ENCODE measurements at places on chromosomes 7 and 10. TPM values are rescaled to one million over a fixed set of nuclear protein-coding genes. Genes with fewer than 3 reads are reported as not detected.

- DNase-seq: no peak
Measured at GRCh38 chr7:469563-469961, 50.1 kb downstream of the PDGFA start.

Gene CYP2C8
- total RNA-seq: 0.27 TPM

- peak; percentile 74 for DNase-seq
Measured at GRCh38 chr10:114703377-114704107, 45.5 kb upstream of the ABLIM1 start.

- DNase-seq: no peak
Measured at GRCh38 chr7:105000927-105001336, 13.1 kb upstream of the KMT2E start.

DNA sequence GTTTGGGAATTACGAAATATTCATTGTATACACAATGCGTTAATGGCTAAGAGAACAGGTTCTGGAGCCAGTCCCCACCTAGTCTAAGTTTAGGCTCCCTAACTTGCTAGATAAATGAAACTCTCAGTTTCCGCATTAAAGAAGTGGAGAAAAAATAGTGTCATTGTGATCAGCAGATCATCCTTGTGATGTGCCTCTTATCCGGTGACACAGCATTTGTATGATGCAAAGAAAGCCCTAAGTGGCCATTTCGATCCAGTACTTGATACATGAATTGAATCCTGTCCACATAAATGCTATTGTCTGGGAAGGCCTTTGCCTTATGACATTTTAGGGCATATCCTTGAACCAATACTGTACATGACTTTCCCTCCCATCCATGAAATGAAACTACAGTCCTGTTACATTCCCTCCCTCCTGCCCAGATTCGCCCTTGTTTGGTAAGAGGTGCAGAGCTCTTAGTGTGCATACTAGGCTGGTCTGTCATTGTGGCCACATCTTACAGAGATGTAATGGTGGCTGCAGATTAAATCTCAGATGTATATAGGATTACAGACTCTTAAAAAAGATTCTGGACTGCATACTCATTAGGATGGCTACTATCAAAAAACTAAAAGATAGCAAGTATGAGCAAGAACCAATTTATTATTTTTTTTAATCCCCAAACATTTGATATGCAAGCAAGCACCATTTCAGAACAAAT is 80.9 kb downstream of the LRRC4 start:
- no peak for DNase-seq

DNA sequence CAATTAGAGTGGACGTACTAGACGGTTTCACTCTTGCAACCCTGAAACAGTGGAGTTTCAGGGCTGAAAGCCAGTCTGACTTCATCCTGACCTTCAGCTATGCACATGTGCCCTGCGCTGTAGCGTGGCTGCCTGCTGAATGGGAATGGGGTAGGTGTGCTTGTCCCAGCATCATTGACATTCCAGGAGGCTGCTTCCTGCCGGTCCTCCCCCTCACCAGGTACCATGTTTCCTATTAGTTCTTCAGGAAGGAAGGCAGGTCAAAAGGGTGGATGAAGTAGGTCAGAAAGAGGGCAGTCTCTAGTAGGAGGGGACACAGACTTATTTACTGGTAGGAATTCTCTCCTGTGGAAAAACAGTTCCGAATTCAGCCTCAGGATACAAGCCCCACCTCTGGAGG is 551.8 kb upstream of the GALNT17 start:
- no peak for DNase-seq

- DNase-seq: no peak
Measured at GRCh38 chr7:80284855-80285254, 150.2 kb downstream of the GNAI1 start.

DNA sequence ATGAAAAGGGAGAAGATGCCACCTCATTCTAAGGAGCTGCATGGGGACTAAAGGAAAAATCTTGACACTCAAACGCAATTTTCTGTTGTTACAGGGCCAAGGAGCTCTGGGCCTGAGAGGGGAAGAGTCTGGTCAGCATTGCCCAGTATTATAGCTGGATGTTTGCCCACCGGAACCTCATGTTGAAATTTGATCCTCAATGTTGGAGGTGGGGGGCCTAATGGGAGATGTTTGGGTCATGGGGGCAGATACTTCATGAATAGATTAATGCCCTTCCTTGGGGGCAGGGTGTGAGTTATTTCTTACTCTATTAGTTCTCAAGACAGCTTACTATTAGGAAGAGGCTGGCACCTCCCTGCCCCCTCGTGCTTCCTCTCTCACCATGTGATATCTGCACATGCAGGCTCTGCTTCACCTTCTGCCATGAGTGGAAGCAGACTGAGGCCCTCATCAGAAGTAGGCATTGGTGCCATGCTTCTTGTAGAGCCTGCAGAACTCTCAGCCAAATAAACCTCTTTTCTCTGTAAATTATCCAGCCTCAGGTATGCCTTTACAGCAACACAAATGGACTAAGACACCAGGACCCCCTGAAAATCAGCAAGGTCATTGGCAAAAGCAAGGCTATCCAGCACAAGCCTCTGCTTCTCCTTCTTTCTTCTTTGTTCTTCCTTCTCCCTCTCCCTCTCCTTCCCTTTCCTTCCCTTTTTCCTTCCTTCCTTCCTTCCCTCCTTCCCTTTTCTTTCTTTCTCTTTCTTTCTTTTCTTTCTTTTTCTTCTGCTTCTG is 15.1 kb downstream of the GCK start:
- no peak for DNase-seq

Gene HHEX
- 68.7 TPM for total RNA-seq

DNA sequence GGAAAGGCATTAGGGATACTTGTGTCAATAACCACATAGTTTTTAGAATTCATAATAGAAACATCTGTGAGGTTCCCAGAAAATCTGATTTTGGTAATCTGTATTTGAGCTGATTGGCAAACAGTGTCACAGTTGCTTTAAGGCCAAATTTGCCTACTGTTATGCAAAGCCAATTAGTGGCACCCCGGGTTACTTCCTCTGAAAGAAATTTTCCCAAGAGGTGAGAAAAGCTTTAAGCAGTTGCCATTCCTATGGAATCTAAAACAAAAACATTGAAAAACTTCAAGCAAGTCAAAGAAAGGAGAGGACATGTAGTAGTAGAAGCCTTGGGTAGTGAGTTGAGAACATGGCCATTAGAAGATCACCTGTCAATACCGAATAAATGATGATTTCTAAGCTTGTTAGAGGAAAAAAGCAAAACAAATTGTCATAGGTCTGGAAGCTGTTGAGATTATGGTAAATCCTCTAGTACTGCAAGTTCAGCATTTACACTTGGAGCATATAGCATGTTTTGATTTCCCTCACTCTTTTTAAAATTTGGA is 176.8 kb downstream of the TWIST1 start:
- no peak for DNase-seq

GRCh38 chr10:99560277-99561126 is 27.8 kb downstream of the NKX2-3 start:
- peak; percentile 33 for DNase-seq

Gene SLC26A3
- total RNA-seq: not detected

GRCh38 chr10:51629934-51630639 is 69.3 kb downstream of the CSTF2T start:
- no peak for DNase-seq

DNA sequence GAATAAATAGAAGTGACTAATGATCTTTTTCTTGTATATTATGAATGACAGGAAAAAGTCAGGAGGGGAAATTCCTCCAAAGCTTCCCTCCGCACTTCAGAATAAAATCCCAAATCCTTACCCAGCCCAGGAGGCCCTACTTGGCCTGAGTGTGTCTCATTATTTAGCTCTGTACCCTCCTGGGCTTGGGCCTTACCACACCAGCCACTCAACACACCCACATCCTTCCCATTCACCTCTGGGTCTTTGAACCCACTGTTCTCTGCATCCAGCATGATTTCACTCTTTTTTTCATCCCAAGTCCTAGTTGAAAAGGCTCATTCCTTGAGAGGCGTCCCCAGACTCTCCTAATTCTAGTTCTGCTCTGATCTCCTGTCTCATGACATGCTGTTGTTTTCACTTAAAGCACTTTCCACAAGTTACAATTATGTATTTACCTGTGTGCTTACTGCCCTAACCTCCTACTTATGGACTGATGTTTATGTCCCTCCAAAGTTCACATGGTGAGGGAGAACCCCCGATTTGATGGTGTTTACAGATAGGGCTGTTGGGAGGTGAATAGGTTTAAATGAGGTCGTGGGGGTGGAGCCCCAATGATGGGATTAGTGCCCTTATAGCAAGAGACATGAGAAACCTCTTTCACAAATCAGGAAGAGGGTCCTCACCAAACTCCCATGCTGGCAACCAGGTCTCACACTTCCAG is 6.4 kb downstream of the NOD1 start:
- no peak for DNase-seq

GRCh38 chr7:140165422-140165821 is 11.4 kb downstream of the KDM7A start:
- DNase-seq: no peak

DNA sequence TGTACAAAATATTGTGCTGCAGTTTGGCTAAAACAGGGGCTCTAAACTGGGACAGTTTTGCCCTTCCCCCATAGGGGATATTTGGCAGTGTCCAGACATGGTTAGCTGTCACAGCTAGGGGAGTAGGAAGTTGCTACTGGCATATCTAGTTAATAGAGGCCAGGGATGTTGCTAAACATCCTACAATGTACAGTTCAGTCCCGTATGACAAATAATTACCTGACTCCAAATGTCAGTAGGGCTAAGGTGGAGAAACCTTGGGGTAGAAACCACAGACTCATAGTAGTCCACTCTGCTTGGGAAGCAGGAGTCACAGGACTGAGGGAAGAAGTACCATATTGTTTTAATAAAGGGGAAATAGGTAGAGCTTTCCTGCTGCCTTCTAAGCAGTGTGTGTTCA is 39.8 kb downstream of the WBP1L start:
- DNase-seq: no peak

DNA sequence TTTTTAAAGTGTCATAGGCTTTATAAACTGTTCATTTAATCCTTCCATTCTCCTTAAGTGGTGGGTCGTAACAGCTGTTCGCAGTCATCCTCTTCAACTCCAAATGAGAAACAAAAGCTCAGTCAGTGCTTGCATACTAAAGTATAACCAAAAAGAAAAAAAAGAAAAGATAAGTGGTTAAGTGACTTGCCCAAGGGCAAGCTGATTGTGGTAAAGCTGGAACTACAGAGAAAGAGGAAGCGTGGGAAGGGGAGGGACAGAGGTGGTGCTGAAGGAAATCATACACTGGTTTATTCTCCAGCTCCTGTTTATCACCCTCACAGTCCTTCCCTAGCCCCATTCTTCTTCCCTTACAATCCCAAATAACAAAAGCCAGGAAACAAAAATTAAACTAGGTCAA is 29.6 kb downstream of the IDE start:
- no peak for DNase-seq

GRCh38 chr7:85703251-85704010 is 516.6 kb upstream of the SEMA3D start:
- no peak for DNase-seq

Gene TAS2R5
- total RNA-seq: 1.9 TPM

GRCh38 chr7:41788556-41788955 is 85.7 kb upstream of the INHBA start:
- DNase-seq: no peak

- no peak for DNase-seq
Measured at GRCh38 chr10:60666221-60666620, 112.1 kb upstream of the CDK1 start.

GRCh38 chr10:112201334-112201733 is 17.8 kb upstream of the GPAM start:
- no peak for DNase-seq

Gene NANOS1
- total RNA-seq: 0.27 TPM

DNA sequence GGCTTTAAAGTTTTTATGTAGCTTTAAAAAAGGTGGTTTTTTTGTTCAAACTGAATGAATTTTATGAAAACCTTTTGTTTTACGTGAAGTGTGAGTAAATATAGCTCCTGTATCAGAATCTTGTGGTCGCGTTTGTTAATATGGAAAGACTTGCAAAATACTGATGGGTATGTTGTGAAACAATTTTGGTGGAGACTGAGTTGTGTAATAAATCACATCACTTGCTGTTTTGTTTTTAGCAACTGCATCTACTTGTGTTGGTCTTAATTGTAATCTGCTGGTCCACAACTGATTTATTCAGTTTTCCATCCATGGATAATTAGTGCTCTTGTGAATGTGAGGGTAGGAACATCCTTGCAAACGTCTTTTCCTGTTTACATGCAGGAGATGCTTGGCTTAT is 10.5 kb downstream of the PLXDC2 start:
- DNase-seq: no peak

GRCh38 chr10:122189185-122189584 is 81.9 kb upstream of the BTBD16 start:
- no peak for DNase-seq

DNA sequence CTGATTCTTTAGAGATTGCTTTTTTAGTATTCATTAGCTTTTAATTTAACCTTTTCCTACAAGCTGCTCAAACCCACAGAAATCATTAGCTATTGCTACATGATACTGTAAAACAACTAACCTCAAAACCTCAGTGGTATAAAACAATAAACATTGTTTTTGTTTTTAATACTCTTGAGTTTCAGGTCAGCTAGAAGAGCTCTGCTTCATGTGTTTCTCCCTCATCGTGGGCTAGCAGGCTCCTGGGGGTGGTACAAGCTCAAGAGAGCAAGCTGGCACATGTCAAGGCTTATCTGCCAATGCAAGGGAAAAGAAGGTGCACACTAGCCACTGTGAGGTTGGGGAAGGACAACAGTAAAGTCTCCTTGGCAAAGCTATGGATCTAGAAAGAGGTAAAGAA is 232.9 kb upstream of the PHF14 start:
- DNase-seq: no peak
